PC-3 (cell line): ENCODE measurements at places on chromosomes 16 and 17. TPM values are rescaled to one million over a fixed set of nuclear protein-coding genes. Genes with fewer than 3 reads are reported as not detected.

TNFSF12 gene
- 15.2 and 24.2 TPM in 2 replicates for total RNA-seq

DYNLRB2 gene
- total RNA-seq: 1.3 and 1.8 TPM in 2 replicates

GRCh38 chr16:4392382-4393239 is 21.0 kb downstream of the VASN start:
- H3K27me3 ChIP-seq: no peaks in the 10 kb centered on the region
- H3K4me1 ChIP-seq: no peaks in the 10 kb centered on the region
- H3K36me3 ChIP-seq: no peaks in the 10 kb centered on the region
- H3K4me3 ChIP-seq: no peak overlapping the region
- no peak overlapping the region for H3K27ac ChIP-seq

- H3K4me1 ChIP-seq: no peaks in the 10 kb centered on the region
- H3K27ac ChIP-seq: no peak overlapping the region
- peaks cover 27% of the 10 kb centered on the region for H3K27me3 ChIP-seq
- no peaks in the 10 kb centered on the region for H3K36me3 ChIP-seq
These were observed 335.6 kb downstream of the UTP18 start for GRCh38 chr17:51595826-51596398.

DNA sequence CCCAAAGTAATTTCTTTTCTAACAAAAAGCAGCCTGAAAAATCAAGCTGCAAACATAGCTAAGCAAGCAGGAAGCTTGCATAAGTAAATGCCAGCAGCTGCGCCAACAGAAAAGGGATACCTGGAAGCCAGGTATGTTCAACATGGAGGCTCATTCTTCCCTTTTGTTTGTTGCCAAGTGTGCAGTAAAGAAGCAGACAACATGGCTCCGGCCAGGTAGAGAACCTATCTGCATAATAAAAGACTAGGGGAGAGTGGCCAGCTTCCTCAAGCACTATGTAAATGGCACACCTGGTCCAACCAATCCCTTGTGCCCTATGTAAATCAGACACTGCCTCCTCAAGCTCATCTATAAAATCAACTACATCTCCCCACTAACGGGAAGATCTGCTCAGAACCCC is 1407.0 kb downstream of the CDH11 start:
- DNase-seq: no peak
- no peak overlapping the region for H3K4me3 ChIP-seq
- no peak overlapping the region for H3K27ac ChIP-seq
- no peaks in the 10 kb centered on the region for H3K4me1 ChIP-seq

DNA sequence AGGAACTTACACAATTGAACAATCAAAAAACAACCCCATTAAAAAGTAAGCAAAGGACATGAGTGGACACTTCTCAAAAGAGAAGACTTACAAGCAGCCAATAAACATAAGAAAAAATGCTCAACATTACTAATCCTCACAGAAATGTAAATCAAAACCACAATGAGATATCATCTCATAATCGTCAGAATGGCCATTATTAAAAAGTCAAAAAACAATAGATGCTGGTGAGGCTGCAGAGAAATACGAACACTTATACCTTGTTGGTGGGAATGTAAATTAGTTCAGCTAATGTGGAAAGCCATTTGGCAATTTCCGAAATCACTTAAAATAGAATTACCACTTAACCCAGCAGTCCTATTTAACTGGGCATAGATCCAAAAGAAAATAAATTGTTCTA is 301.9 kb upstream of the KCNJ16 start:
- peak; percentile 65 for DNase-seq
- no peak overlapping the region for H3K27ac ChIP-seq
- no peaks in the 10 kb centered on the region for H3K36me3 ChIP-seq
- no peak overlapping the region for H3K4me3 ChIP-seq
